ENCODE measurements at places on chromosomes 16 and 17. TPM values are rescaled to one million over a fixed set of nuclear protein-coding genes. Genes with fewer than 3 reads are reported as not detected.
A peak's percentile ranks its signal among the peaks of the same experiment; 100 is the strongest.

The CACNG5 gene
- not detected for total RNA-seq

The SLC38A8 gene
- not detected for total RNA-seq

The KRTAP4-9 gene
- not detected for total RNA-seq

The PRM2 gene
- not detected for total RNA-seq

The KRTAP9-9 gene
- total RNA-seq = not detected

The JMJD8 gene
- 17.7 TPM for total RNA-seq

The SRSF2 gene
- 71.7 TPM for total RNA-seq

The TMEM92 gene
- total RNA-seq = 0.18 TPM

- DNase-seq = peak; percentile 61
These were observed 42.7 kb upstream of the SMPD3 start for GRCh38 chr16:68490829-68491575.

DNA sequence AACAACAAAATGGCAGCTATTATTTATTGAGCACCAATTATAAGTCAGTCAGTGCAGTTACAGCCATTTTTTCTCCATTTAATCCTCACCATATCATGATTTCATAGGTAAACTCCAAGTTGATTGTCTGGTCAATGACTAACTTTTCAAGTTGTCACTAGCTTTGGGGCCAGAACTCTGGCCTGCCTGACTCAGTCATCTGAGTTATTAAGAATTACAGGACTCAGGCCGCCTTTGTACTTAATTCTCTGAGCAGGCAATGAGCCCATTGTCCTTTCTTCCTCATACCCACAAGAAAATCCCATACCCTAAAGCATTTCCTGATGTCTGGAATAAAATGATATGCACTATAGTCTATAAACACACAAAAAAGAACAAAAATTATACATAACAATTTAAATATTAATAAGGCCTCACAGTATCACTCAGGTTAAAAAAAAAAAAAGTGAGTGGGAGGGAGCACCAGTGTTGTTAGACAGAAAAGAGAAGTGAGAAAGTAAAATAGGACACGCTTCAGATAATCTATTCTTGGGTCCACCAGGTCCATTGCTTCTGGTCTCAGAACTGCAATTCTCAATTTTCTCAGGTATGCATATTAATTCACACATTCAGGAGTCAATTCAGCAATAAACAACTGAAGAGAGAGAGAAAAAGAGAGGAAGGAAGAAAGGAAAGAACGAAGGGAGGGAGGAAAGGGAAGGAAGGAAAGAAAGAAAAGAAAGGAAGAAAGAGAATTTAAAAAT is 70.2 kb downstream of the SPAG9 start:
- no peak for DNase-seq

DNA sequence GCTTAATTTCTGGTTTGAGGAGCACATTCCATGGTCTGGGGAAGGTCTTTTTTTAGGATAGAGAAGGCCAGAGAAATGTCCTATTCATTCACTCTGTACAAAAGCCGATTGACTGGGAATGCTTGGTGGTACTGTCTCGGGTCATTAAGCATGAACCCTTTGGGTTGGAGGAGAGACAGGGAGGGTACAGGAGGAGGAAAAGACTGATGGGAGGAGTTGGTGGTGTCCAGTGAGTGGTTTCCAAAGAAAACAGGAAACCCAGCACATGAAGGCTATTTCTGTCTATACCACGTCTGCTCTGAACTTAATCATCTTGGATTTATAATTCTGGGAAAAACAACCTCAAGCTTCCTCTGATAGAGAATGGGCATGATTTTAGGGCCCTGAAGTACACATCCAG is 111.9 kb downstream of the XYLT1 start:
- DNase-seq = no peak

GRCh38 chr17:57524839-57525568 is 220.1 kb downstream of the CCDC182 start:
- no peak for DNase-seq

GRCh38 chr16:3737181-3737580 is 19.9 kb upstream of the TRAP1 start:
- DNase-seq = no peak

- peak; percentile 71 for DNase-seq
These were observed 37.4 kb downstream of the ARHGAP23 start for GRCh38 chr17:38465391-38466345.

DNA sequence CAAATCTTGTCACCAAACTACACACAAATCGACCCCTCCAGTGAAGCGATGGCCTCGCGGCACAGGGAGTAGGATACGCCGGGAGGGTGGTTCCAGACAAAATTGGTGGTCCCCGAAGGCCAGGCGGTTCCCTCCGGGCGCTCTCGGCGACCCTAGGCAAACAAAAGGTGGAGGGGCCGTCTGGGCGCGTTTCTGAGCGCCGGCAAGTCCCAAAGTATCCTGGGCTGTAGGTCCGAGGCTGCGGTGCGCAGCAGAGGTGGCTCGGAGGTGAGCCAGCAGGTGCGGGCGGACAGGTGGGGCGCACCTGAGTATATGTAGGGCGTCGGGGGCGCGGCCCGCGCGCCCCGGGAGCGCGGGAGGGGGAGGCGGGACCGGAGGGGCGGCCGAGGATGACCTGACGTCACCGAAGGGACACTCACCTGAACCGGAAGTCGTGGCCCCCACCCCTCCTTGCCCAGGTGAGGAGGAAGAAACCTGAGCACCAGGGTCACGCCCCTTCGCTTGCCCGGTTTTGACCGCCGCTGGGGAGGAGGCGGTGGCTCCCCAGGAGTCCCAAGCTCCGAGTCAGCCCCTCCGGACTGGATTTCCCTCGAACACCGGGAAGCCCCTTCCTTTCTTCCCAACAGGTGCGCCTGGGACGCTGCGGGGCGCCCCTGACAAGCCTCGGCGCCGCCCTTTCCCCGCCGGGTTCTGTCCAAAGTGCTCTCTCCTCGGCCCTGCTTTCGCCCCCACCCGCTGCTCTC is at the start of gene CLDN7:
Gene CLDN7 (minus strand): TSS at position 287 of the 743 bp plus-strand sequence. CDS start 435 bp downstream, outside the sequence.
- DNase-seq = no peak

- DNase-seq = no peak
These were observed 80.2 kb upstream of the TOB1 start for GRCh38 chr17:50946223-50946890.

GRCh38 chr16:28038409-28038808 is 25.1 kb downstream of the GSG1L start:
- no peak for DNase-seq

DNA sequence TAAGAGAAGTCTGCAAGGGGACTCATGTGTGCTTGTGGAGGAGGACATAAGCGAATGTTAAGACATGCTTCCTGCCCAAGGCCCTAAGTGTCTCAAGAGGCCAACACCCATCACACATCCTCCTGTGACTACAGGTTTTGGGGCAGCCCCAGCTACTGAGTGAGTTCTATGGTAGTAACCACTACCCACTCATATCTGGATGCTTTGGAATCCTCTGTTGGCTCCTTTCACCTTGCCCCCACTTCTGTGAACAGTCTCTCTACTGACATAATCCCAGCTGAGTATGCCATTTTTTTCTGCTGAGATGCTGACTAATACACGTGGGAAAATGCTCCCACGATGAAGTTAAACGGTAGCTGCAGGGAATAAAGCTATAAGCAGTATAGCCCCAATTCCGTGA is 153.5 kb downstream of the VPS53 start:
- DNase-seq = peak; percentile 85

GRCh38 chr17:19309701-19310100 is 52.8 kb downstream of the B9D1 start:
- DNase-seq = no peak

DNA sequence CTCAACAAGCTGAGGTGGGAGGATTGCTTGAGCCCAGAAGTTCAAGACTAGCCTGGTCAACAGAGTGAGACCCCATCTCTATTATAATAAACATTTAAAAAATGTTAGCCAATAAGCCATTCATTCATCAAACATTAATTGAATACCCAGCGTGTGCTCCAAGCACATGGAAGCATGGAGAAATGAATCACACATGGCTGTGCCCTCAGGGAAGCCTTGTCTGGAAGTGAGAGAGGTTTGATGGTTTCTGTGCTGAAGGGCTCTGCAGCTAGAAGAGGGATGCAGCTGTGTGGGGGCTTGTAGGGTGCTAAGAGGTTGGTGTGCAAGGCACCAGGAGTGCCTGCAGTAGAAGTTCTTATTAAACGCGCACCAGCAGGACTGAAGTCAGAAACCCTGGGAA is 11.2 kb downstream of the CYB5D2 start:
- DNase-seq = no peak

DNA sequence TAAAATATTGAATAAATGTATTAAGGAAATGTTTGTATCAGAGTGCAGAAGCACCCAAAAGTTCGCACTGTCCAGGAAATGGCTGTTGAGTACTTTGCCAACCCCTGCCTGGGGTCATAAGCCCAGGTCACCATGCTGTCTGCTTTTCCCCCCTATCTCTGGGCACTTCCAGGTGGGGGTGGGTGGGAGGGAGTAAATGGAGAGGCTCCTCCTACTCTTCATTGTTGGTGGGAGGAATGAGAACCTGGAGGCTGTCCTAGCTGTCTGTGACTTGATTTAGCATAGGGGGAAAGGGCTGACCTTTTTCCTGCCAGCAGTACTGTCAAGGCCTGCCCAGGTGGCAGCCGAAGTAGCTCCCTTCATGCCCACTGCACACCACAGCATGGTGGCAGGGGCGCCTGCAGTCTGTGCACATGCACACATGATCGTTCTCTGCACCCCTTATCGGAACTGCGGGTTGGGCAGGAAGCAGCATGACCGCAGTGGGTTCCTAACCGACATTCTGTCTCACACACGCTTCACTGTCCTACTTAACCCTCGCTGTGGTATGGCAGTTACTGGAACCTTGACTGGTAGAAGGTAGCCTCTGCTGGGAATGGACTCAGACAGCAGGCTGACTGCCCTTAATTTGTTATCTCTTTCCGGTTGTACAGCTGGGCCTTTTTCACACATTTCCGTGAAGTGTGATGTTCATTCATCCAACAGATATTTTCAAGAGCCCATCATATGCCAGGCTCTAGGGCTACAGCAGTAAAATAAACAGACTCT is 41.5 kb downstream of the LDHD start:
- no peak for DNase-seq

GRCh38 chr16:53836142-53836541 is 132.2 kb downstream of the FTO start:
- DNase-seq = no peak

DNA sequence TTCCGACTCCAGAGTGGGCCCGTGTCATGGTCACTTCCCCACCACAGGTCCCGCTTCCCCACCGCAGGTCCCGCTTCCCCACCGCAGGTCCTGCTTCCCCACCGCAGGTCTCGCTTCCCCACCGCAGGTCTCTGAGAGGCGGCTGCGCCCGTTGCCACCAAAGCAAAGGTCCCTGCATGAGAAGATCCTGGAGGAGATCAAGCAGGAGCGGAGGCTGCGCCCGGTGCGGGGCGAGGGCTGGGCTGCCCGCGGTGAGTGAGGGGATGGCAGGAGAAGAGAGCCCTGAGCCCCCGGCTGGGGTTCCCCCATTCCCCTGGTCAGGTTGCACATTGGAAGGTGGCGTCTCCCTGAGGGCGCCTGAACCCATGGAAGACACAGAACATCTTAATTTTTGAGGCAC is 17.4 kb upstream of the TCF25 start:
- no peak for DNase-seq

- DNase-seq = no peak
These were observed 7.5 kb downstream of the ZNF469 start for GRCh38 chr16:88390265-88390664.

DNA sequence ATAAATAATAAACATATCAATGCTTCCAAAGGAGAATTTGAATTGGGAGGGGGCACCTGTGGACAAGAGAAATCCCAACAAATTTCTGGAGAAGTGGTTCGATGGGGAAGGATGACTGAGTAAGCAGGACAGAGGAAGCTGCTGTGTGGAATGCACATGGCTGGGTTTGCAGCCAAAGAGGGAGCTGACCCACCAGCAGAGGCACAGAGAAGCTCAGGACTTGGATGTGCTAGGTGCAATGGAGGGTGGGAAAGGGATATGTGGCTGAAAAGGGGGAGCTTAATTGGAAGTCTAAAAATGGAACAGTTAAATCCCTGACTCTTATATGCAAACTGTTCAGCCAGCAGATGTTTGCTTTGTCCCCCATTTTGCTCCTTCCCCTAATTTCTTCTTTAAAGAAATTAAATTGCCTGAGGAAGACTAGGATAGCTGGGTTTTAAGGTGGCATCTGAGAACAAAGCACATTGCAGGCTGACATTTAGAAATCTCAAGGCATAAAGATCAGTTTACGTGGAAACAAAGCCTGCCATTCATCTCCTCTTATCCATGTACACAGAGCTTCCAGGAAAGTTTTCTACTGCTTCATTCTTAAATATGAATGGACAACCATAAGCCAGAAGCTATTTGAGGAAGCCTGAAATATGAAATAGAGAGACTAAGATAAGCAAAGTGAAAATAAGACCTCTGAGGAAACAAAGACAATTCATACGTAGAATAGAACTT is 23.0 kb upstream of the TNS4 start:
- DNase-seq = no peak

- no peak for DNase-seq
These were observed 252.3 kb downstream of the SHISA9 start for GRCh38 chr16:13153696-13154095.

GRCh38 chr16:29862383-29862883 is 593 bp downstream of the CDIPT start:
- no peak for DNase-seq

- DNase-seq = no peak
These were observed 29.5 kb upstream of the CREBBP start for GRCh38 chr16:3909791-3910583.

DNA sequence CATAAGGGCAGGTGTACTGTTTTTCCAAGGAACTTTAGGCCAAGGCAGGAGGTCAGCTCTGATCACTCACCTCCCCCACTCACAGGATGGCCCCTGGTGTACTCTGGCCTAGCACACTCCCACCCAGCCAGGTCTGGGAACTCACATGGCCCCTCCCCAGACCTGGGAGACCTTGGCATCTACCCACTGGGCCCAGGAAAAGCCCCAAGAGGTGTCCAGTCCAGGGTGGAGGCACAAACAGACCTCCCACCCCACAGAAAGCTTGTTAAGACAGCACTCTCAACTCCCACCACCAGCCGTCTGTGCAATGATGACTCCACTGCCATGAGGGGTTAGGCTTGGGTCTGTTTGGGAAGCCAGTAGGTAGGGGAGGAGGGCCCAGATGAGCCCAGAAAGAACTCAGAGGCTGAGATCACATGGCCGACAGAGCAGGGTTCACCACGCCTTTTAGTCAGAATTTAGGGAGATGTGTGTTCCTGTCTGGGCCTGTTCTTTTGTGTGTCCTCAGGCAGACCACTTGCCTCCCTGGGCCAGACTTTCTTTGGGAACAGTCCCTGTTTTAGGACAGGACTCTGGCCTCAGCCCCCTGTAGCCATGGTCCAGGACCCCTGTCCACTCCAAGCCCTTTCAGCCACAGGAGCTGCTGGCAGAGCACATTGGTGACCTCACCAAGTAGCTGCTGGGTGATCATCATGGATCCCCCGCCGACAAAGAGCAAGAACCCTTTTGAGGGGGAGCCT is 12.1 kb upstream of the CBFB start:
- DNase-seq = no peak
